ENCODE measurements at places on chromosomes 5 and 9. TPM values are rescaled to one million over a fixed set of nuclear protein-coding genes. Genes with fewer than 3 reads are reported as not detected.

GRCh38 chr9:70951749-70952727 lies 169.4 kb downstream of the TRPM3 start:
- no peak for DNase-seq
- no peaks in the 10 kb centered on the region for H3K4me1 ChIP-seq
- no peaks in the 10 kb centered on the region for H3K36me3 ChIP-seq

DNA sequence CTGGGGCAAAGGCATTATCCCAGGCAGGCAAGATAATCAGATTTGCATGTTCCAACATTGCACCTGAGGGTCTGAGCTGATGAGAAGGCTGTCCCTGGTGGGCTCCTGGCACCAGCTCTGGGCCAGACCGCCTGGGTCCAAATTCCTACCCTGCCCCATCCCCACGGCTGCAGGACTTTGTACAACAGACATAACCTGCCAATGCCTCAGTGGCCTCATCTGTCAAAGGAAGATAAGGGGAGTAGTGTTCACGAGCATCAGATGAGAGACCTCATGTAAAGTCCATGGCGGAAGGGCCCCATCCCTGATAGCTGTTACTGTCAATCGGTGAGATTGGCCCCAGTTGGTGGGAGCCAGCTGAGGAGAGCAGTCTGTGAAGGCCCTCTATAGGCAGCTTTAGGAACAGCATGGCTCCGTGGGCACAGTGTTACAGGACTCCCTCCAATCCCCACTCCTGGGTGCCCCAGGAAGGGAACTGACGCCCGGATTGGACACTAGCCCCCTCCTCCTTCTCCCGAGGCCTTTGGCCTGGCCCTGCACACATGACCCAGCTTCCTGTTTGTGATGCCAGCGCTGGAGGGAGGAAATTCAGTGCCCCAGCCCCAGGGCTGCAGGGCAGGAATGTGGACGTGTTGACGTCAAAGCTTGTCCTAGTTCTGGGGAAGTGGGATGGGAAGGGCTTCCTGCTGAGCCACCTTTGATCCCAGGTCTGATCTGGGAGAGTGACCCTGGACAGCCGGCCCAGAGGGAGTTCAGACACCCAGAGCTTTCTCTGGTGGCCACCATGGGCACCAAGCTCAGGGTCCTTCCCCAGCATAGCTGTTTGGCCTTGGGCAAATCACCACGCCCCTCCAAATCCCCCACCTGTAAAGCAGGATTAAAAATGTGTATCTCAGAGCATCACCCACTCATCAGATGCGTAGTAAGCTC lies 56.2 kb downstream of the DUSP1 start:
- no peaks in the 10 kb centered on the region for H3K36me3 ChIP-seq
- 0 out of 2 replicates have a peak, but pooled peaks cover 2% of the 10 kb centered on the region for H3K4me1 ChIP-seq
- H3K4me3 ChIP-seq, result no peak overlapping the region
- no peak overlapping the region for H3K27ac ChIP-seq

GRCh38 chr5:143050183-143050582 lies 280.0 kb downstream of the ARHGAP26 start:
- DNase-seq, result no peak
- H3K4me1 ChIP-seq, result peaks cover 2% of the 10 kb centered on the region
- H3K27ac ChIP-seq, result no peak overlapping the region
- no peaks in the 10 kb centered on the region for H3K27me3 ChIP-seq
- H3K36me3 ChIP-seq, result no peaks in the 10 kb centered on the region

DNA sequence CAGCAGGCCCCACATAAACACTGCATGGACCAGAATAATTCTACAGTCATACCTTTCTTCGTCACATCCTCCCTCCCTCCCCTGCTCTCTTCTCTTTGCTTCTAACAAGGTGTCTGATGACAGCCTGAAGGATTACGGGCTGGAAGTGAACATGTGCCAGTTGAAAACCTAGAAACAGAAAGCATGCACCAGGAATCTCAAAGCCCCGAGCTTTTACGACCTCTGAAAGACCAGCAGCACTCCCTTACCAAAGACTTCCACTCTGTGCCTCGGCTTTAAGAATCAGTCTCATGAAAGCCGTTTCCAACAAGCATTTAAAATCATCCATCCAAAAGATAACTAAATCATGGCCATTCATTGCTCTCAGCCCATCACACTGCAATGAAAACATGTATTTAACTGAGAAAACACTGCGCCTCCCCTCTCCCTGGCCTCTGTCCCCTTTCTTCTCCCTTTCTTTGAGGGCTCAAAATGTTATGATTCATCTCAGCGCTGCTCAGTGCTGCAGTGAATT lies 21.3 kb downstream of the MSX2 start:
- H3K27me3 ChIP-seq, result peaks cover 20% of the 10 kb centered on the region
- H3K4me1 ChIP-seq, result no peaks in the 10 kb centered on the region
- H3K27ac ChIP-seq, result no peak overlapping the region
- no peak overlapping the region for H3K4me3 ChIP-seq
- H3K36me3 ChIP-seq, result no peaks in the 10 kb centered on the region

DNA sequence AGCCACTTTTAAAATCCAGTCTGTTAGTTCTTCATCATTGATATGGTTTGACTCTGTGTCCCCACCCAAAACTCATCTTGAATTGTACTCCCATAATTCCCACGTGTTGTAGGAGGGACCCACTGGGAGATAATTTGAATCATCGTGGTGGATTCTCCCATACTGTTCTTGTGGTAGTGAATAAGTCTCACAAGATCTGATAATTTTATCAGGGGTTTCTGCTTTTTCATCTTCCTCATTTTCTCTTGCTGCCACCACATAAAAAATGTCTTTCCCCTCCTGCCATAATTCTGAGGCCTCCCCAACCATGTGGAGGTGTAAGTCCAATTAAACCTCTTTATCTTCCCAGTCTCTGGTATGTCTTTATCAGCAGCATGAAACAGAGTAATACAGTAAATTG lies 26.9 kb upstream of the SH3TC2 start:
- H3K36me3 ChIP-seq, result no peaks in the 10 kb centered on the region
- DNase-seq, result no peak
- H3K27ac ChIP-seq, result no peak overlapping the region
- H3K4me1 ChIP-seq, result no peaks in the 10 kb centered on the region

GRCh38 chr5:33489481-33490067 lies 48.8 kb downstream of the TARS1 start:
- no peak for DNase-seq
- H3K4me1 ChIP-seq, result peaks cover 12% of the 10 kb centered on the region
- no peaks in the 10 kb centered on the region for H3K27me3 ChIP-seq
- H3K36me3 ChIP-seq, result no peaks in the 10 kb centered on the region
- H3K4me3 ChIP-seq, result no peak overlapping the region
- no peak overlapping the region for H3K27ac ChIP-seq

DNA sequence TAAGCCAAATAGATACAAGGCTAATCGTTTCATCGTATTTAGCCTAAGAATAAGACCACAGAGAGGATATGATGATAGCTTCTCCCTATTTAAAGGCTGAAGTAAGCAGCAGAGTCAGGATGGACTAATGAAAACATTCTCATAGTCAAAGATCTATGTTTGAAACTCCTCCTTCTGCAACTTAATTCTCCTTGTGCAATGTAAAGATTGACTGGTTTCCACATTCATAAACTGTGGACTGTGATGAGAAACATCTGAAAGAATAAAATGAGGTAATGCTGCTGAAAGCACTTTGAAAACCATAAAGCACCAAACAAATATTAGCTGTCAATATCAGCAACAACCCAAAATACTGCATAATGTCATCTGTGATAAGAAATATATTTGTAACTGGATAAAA lies 361.9 kb downstream of the CSNK1G3 start:
- H3K36me3 ChIP-seq, result no peaks in the 10 kb centered on the region
- H3K4me3 ChIP-seq, result no peak overlapping the region
- no peaks in the 10 kb centered on the region for H3K27me3 ChIP-seq
- H3K4me1 ChIP-seq, result peaks cover 18% of the 10 kb centered on the region
- DNase-seq, result no peak
- no peak overlapping the region for H3K27ac ChIP-seq

DNA sequence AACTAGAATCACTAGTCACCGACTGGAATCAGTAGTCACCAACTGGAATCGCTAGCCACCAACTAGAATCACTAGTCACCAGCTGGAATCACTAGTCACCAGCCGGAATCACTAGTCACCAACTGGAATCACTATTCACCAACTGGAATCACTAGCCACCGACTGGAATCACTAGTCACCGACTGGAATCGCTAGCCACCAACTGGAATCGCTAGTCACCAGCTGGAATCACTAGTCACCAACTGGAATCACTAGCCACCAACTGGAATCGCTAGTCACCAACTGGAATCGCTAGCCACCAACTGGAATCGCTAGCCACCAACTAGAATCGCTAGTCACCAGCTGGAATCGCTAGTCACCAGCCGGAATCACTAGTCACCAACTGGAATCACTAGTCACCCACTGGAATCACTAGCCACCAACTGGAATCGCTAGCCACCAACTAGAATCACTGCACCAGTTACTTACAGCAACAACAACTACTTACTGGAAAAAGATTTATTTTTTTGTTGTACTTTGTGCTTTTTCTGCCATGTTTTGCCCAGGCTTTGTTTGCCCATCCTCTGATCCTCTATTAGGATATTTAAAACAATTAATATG lies 25.7 kb upstream of the FLT4 start:
- no peaks in the 10 kb centered on the region for H3K4me1 ChIP-seq
- no peak for DNase-seq
- peaks cover 13% of the 10 kb centered on the region for H3K27me3 ChIP-seq
- H3K27ac ChIP-seq, result no peak overlapping the region
- no peaks in the 10 kb centered on the region for H3K36me3 ChIP-seq
- H3K4me3 ChIP-seq, result no peak overlapping the region

DNA sequence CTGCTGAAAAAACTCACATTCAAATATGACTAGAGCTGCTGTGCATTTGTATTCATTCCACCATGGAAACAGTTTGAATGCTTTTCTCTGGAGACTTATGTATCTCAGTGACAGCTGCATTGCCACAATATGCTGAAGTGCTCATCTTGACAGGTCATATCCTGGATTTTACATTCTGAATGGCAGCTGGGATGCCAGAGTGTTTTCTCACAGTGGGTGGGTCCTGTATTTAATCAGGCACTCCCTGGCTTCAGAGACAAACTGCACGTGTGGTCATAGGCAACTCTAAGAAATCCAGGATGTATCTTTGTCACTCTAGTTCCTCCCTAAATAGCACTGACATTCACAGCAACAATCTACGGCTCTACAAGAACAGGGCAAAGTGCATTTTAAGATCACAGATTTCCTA lies 75.6 kb downstream of the ST8SIA4 start:
- DNase-seq, result no peak
- no peaks in the 10 kb centered on the region for H3K4me1 ChIP-seq
- no peaks in the 10 kb centered on the region for H3K36me3 ChIP-seq
- no peak overlapping the region for H3K4me3 ChIP-seq
- H3K27me3 ChIP-seq, result no peaks in the 10 kb centered on the region

DNA sequence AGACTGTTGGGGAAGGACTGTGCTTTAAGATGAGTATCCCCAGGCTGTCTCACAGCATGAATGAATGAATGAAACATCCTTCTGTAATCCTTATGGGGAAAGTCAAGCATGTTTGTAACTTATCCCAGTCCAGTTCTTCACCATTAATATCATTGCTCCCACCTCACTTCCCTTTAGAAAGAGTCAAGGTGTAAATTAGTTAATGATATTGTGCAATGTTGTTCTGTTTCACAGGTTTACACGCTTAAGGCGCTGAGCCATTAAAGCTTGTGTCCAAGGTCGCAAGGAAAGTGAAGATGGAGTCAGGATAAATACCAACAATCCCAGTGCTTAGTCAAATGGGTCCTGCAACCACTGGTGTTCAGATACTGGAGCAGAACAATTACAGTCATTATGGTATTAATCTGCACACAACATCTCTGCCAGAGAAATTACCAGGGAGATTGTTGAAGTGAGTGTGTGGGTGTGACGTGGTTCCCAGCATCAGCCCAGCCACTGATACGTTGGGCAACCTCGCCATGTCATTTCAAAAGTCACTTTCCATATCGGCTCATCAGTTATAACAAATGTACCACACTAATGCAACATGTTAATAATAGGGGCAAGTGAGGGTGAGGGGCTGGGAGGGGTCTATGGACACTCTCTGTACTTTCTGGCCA lies 1.5 kb upstream of the MYO10 start:
- peaks cover 20% of the 10 kb centered on the region for H3K27me3 ChIP-seq
- no peak overlapping the region for H3K4me3 ChIP-seq
- no peak for DNase-seq
- H3K4me1 ChIP-seq, result peaks cover 11% of the 10 kb centered on the region
- H3K36me3 ChIP-seq, result no peaks in the 10 kb centered on the region

GRCh38 chr5:103305809-103306208 lies 47.2 kb downstream of the MACIR start:
- no peak for DNase-seq
- H3K27me3 ChIP-seq, result no peaks in the 10 kb centered on the region
- no peak overlapping the region for H3K27ac ChIP-seq
- H3K36me3 ChIP-seq, result no peaks in the 10 kb centered on the region

- no peaks in the 10 kb centered on the region for H3K27me3 ChIP-seq
- no peaks in the 10 kb centered on the region for H3K36me3 ChIP-seq
- no peak for DNase-seq
- no peak overlapping the region for H3K27ac ChIP-seq
These were observed 161.2 kb upstream of the SPRY4 start for GRCh38 chr5:142486020-142486419.

- H3K4me3 ChIP-seq, result no peak overlapping the region
- no peak overlapping the region for H3K27ac ChIP-seq
- H3K36me3 ChIP-seq, result no peaks in the 10 kb centered on the region
- H3K27me3 ChIP-seq, result no peaks in the 10 kb centered on the region
These were observed 309.4 kb downstream of the KDM4C start for GRCh38 chr9:7067169-7067568.

DNA sequence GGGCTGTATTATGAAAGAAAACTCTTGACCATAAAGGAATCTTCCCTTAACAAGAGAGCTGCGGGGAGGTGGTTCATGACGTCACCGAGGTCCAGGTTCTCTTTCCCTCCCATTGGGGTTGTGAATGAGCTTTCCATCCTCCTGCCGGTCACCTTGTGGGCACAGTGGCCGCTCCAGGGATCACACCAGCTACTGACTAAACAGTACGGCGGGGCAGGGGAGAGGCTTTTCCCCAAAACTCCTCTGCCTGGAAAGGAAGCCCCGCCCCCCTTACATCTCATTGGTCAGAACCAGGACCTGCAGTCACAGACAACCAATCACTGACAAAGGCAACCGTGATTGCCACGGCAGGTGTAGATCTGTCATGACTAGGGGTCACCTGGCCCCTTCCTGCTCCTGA lies 35.6 kb downstream of the ROR2 start:
- H3K4me1 ChIP-seq, result no peaks in the 10 kb centered on the region
- H3K36me3 ChIP-seq, result no peaks in the 10 kb centered on the region
- H3K27ac ChIP-seq, result no peak overlapping the region
- H3K4me3 ChIP-seq, result no peak overlapping the region
- no peaks in the 10 kb centered on the region for H3K27me3 ChIP-seq
- DNase-seq, result no peak

GRCh38 chr5:28517691-28518090 lies 1479.3 kb upstream of the CDH9 start:
- no peak overlapping the region for H3K27ac ChIP-seq
- H3K36me3 ChIP-seq, result no peaks in the 10 kb centered on the region
- H3K27me3 ChIP-seq, result no peaks in the 10 kb centered on the region
- no peaks in the 10 kb centered on the region for H3K4me1 ChIP-seq
- no peak overlapping the region for H3K4me3 ChIP-seq

LEAP2 gene
- 2.9 TPM for total RNA-seq

SLC4A9 gene
- 0.15 TPM for total RNA-seq

SECISBP2 gene
- total RNA-seq, result 58.4 TPM

ST6GALNAC6 gene
- total RNA-seq, result 43.7 TPM

TSSK1B gene
- not detected for total RNA-seq

CTNND2 gene
- 13.8 TPM for total RNA-seq

KLF4 gene
- total RNA-seq, result 3.1 TPM

CARD6 gene
- 0.50 TPM for total RNA-seq

TMC1 gene
- 0.95 TPM for total RNA-seq

FOXI1 gene
- not detected for total RNA-seq

NRARP gene
- total RNA-seq, result 35.4 TPM

PPP3R2 gene
- total RNA-seq, result not detected

ADGRD2 gene
- 1.1 TPM for total RNA-seq

BARX1 gene
- total RNA-seq, result 2.1 TPM
